ENCODE measurements at places on chromosomes 16 and 17. TPM values are rescaled to one million over a fixed set of nuclear protein-coding genes. Genes with fewer than 3 reads are reported as not detected.
A peak's percentile ranks its signal among the peaks of the same experiment; 100 is the strongest.

DNA sequence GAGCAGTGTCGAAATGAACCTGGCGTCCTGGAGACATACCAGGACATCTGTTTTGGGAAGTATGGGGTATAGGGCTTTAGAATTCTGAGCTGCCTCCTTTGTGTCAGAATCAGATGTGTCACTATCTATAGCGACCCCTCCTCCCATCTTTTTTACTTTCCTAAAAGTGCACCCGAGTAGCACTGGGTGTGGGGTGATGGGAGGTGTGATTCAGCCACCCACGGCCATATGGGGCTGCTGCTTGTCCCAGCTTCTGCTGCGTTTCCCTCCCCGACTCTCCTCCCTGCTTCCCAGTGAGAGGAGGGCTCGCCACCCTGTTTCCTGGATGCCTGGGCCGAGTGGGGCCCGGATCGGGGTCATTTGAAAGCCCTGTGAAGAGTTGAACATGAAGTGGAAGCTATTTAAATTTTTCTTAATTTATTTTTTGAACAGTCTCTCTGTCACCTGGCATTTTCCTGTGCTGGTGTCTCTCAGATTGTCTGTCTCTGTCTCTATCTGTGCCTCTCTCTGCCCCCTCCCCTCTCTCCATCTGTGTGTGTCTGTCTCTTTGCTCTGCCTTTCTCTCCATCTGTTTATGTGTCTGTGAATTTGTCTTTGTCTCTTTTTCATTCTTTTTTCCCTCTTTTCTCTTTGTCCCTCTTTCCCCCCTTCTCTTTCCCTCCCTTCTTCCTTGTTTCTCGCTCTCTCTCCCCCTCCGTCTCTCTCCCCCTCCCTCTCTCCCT, 638.8 kb upstream of the EEF2KMT start:
- no peak overlapping the region for H3K27ac ChIP-seq
- no peak for DNase-seq
- H3K27me3 ChIP-seq, result no peaks in the 10 kb centered on the region
- no peak overlapping the region for H3K4me3 ChIP-seq
- no peaks in the 10 kb centered on the region for H3K4me1 ChIP-seq

DNA sequence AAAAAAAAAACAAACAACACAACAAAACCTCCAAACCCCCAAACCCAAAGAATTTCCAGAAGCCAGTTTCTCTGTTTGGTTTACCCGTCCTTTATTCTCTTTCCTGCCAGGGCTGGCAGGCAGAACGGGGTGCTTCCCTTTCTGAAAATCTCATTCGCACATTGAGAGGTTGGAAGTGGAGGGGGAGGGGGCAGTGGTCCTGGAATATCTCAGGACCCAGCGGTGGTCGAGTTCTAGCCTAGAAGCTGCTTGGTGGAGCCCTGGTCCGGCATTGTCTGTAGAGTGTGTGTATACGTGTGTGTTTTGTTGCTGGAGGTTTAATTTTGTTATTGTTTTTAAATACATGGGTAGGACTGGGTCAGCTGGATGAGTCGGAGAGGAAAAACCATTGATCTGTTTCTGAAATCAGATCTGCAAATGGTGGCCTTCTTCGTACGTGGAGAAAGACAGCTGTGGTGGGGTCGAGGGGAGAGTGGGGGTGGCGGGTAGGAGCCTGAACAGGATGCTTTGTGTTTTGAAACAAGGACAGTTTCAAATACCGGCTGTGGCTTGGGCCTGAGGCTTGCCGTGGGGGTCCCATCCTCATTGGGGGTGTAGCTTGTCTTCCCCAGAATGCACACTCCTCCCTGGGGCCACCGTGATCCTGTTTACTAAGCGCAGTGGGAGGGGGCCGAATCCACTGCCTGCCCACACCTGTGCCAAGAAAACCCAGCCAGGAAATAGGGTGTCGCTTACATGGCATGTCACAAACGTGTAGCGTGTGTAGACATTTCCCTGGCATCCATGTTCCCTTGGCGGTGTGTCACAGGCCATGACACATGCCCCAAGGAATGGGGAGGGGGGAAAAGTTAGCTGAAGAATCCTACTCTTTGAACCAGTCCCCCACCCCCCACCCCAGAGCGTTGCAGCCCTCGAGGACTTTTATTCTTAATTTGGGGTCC, 1.6 kb downstream of the CMIP start:
- DNase-seq, result peak; percentile 37
- peak overlapping the region; percentile 83 for H3K4me3 ChIP-seq
- peaks cover 53% of the 10 kb centered on the region for H3K4me1 ChIP-seq
- H3K27ac ChIP-seq, result peak overlapping the region; percentile 66
- peaks cover 20% of the 10 kb centered on the region for H3K27me3 ChIP-seq
- peaks cover 26% of the 10 kb centered on the region for H3K36me3 ChIP-seq

GRCh38 chr16:28130099-28131088, 66.9 kb upstream of the GSG1L start:
- H3K36me3 ChIP-seq, result peaks cover 93% of the 10 kb centered on the region
- DNase-seq, result no peak
- H3K4me1 ChIP-seq, result peaks cover 5% of the 10 kb centered on the region

- H3K4me1 ChIP-seq, result peaks cover 42% of the 10 kb centered on the region
- H3K36me3 ChIP-seq, result peaks cover 64% of the 10 kb centered on the region
- no peak overlapping the region for H3K27ac ChIP-seq
- DNase-seq, result no peak
- H3K4me3 ChIP-seq, result no peak overlapping the region
- H3K27me3 ChIP-seq, result no peaks in the 10 kb centered on the region
Measured at GRCh38 chr16:8848939-8849391, 19.8 kb downstream of the CARHSP1 start.

DNA sequence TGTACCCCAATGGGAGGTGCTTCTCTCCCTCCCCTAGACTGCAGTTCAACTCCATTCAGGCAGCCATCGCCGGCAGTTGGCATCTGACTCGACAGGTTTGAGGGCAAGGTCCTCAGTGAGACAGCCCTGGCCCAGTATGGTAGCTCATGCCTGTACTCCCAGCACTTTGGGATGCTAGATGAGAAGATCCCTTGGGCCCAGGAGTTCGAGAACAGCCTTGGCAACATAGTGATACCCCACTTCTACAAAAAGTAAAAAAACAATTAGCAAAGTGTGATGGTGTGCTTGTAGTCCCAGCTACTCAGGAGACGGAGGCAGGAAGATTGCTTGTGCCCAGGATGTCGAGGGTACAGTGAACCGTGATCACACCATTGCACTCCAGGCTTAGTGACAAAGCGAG, 12.1 kb downstream of the VPS35L start:
- no peak overlapping the region for H3K27ac ChIP-seq
- H3K4me1 ChIP-seq, result no peaks in the 10 kb centered on the region
- no peak for DNase-seq
- H3K27me3 ChIP-seq, result no peaks in the 10 kb centered on the region

DNA sequence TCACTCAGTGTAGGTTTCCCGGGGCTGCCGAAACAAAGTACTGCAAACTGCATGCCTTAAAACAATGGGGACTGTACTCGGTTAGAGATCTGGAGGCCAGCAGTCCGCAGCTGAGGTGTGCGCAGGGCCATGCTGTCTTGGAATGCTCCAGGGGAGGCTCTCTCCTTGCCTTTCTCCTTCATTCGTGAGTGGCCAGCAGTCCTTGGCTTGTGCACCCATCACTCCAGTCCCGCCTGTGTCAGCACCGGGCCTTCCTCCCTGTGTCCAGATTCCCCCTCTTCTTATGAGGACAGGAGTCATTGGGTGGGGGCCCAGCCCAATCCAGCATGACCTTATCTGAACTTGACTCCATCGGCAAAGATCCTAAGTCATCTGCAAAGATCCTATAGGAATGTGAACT, 43.4 kb downstream of the COX4I1 start:
- H3K4me1 ChIP-seq, result no peaks in the 10 kb centered on the region
- no peak overlapping the region for H3K4me3 ChIP-seq
- no peak for DNase-seq
- no peak overlapping the region for H3K27ac ChIP-seq
- H3K36me3 ChIP-seq, result no peaks in the 10 kb centered on the region

DNA sequence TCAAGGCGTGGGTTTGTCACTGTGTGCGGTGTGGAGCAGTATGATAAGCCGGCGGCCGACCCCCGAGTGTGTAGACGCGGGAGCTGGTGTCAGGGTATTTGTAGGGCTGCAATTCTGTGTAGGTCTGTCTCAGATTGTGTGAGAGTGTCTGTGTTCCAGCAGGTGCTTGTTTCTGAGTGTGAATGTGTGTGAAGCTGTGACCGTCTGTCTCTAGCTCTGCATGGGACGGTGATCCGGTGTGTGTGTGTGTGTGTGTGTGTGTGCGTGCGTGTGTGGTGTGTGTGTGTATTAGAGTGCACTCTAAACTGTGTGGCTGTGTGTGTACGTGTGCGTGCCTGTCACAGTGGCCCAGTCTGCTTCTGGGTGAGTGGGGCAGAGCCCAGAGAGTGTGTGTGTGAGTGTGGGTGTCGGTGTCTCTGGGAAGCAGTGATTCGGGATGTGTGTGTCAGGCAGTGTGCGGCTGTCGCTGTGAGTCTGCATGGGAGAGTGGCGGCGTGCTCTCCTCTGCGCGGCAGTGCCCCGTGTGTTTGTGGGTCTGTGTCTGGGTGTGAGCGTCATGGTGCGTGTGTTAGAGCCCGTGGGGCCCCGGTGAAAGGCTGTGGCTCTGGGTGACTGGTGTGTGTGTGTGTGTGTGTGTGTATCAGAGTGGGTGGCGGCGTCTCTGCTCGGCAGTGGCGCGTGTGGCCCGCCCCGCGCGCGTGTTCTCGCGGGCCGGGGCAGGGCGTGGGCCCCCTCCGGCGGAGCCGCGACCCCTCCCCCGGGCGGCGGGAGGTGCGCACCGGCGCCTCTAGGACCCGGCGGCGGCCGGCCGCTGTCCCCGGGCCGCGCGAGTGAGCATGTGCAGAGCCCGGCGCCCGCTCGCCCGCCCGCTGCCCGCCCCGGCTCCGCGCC, at the start of gene WSCD1:
Gene WSCD1, plus strand, starts transcription at position 841 of the 891 bp plus-strand sequence. CDS start 10,280 bp downstream, outside the sequence.
- H3K27ac ChIP-seq, result no peak within 1 kb of the TSS
- peaks cover 52% of the 10 kb centered on the region for H3K27me3 ChIP-seq
- no peak for DNase-seq
- H3K4me3 ChIP-seq, result no peak within 1 kb of the TSS
- H3K36me3 ChIP-seq, result peaks cover 5% of the 10 kb centered on the region

DNA sequence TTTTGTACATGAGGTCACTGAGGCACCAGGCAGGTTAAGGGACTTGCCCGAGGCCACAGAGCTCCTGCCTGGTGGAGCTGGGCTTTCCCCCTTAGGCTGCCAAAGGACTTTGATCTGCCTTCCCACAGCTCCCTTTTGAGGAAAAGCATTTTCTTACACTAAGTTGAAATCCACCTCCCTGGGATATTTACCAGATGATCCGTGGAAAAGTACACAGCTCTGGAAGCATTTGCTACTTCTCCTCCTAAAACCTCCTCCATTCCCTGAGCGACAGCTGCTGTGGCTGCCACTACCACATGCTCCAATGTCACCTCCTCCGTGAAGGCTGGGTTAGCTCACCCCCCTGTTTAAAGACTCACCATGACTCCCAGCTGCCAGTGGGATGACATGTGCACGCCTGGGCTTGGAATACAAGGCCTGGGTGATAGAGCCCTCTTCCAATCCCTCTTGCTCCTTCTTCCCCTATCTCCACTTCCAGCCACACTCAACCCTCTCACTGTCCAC, 1.2 kb upstream of the MPRIP start:
- H3K27ac ChIP-seq, result peak overlapping the region; percentile 33
- H3K27me3 ChIP-seq, result no peaks in the 10 kb centered on the region
- peak overlapping the region; percentile 66 for H3K4me3 ChIP-seq
- DNase-seq, result no peak
- peaks cover 38% of the 10 kb centered on the region for H3K4me1 ChIP-seq

GRCh38 chr17:59024916-59025315, 81.8 kb downstream of the TRIM37 start:
- no peak for DNase-seq
- H3K36me3 ChIP-seq, result peaks cover 31% of the 10 kb centered on the region
- no peak overlapping the region for H3K4me3 ChIP-seq
- no peak overlapping the region for H3K27ac ChIP-seq

DNA sequence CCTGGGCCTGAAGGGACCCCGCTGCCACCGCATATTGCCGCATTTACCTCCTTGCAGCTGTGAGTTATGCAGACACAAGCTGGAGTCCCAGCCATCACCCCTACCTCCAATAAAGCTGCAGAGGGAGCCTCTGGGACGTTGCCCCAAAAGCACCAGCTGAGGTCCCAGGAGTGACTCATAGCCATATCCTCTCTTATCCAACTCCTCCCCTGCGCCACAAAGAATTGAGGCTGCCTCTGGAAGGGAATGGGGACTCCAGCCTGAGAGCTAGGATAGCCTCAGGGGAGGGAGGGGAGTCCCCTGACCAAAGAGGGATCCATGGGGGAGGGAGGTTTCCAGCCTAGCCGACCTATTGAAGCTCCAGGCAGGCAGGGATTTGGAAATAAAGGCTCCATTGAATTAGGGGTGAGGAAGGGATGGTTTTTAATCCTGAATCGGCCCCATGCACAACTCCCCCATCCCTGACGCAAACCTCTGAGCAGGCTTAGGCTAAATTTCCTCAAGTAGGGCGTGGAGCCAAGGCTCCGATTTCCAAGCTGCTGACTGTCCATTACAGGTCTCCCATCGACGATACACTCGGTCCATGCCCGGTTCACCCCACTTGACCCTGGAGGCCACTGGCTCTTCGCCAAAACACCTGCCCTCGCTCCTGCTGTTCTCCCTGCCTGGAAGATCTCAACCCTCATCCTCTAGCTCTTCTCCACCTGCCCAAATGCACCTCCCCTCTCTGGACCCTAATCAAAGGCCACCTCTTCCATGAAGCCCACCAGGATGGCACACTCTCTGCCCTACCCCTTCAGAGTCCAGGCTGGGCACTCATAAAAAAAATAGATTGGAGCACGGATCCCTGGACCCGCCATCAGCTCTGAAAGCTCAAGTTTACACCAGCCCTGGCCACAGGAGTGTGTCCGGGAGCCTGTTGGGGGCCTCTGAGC, 27.5 kb downstream of the PIMREG start:
- no peak overlapping the region for H3K27ac ChIP-seq
- no peaks in the 10 kb centered on the region for H3K36me3 ChIP-seq
- DNase-seq, result no peak
- H3K4me1 ChIP-seq, result no peaks in the 10 kb centered on the region
- H3K27me3 ChIP-seq, result no peaks in the 10 kb centered on the region

PPM1E gene
- not detected for total RNA-seq

EZH1 gene
- 55.3 TPM for total RNA-seq

SNX20 gene
- total RNA-seq, result 94.7 TPM

CSH2 gene
- total RNA-seq, result not detected

COX10 gene
- total RNA-seq, result 24.5 TPM
